Endothelial cell (in vitro differentiated cells): ENCODE measurements at places on chromosomes 2 and 18. TPM values are rescaled to one million over a fixed set of nuclear protein-coding genes. Genes with fewer than 3 reads are reported as not detected.

DNA sequence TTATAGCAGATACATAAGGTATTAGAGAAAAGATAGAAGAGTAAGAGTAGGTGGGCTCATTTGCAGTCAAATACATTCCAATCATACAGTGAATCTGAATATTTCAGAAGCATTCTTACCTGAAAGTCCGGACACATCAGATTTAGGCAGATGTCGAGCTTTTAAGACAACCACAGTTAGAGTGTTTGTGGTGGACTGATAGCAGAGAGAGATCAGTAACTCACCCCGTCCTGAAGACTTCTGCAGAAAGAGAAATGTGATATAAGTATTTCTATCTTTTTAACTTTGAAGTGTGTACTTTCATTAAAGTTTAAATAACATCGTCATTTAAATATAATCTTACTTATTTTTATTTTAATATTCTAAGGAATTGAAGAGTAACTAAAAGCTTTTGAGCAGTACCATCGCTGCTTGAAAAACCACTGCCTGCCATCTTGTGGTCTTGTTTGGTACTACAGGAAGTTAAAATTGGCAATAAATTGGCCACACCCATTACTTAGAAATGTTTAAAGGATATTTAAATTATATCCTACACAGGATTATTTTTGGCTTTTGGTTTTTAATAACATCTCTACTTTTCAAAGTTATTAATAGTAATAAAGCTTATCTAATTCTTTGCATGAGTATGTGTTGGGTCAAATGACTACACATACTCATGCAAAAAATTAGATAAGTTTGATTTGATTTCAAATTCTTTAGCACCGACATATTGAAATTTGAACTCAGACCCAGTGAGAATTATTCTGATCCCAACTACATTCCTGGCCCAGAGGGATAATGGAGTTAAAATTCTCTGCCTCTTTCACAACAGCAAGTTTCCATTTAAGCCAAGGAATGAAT lies 5.5 kb downstream of the SYT4 start:
- H3K4me1 ChIP-seq, result peaks cover 2% of the 10 kb centered on the region
- no peaks in the 10 kb centered on the region for H3K27me3 ChIP-seq
- peak; percentile 58 for DNase-seq
- H3K27ac ChIP-seq, result no peak overlapping the region

- H3K27me3 ChIP-seq, result no peaks in the 10 kb centered on the region
- H3K36me3 ChIP-seq, result peaks cover under 1% of the 10 kb centered on the region
- no peak overlapping the region for H3K4me3 ChIP-seq
- peaks cover 7% of the 10 kb centered on the region for H3K4me1 ChIP-seq
- no peak overlapping the region for H3K27ac ChIP-seq
- no peak for DNase-seq
These were observed 65.6 kb upstream of the SCN1A start for GRCh38 chr2:166193407-166193806.

- no peak overlapping the region for H3K4me3 ChIP-seq
- no peaks in the 10 kb centered on the region for H3K36me3 ChIP-seq
- no peak for DNase-seq
- H3K27ac ChIP-seq, result no peak overlapping the region
- no peaks in the 10 kb centered on the region for H3K27me3 ChIP-seq
These were observed 159.2 kb downstream of the SOX11 start for GRCh38 chr2:5851410-5851809.

FER1L5 gene
- total RNA-seq, result 1.0 TPM

GRCh38 chr2:227033471-227034148 lies 130.4 kb downstream of the COL4A4 start:
- H3K27ac ChIP-seq, result no peak overlapping the region
- DNase-seq, result peak; percentile 74
- H3K4me3 ChIP-seq, result no peak overlapping the region
- H3K4me1 ChIP-seq, result no peaks in the 10 kb centered on the region
- peaks cover 2% of the 10 kb centered on the region for H3K27me3 ChIP-seq

MAPRE2 gene
- total RNA-seq, result 73.0 TPM
